ENCODE measurements at places on chromosomes 5 and 9. TPM values are rescaled to one million over a fixed set of nuclear protein-coding genes. Genes with fewer than 3 reads are reported as not detected.

The IGFBPL1 gene
- 1.8 TPM for total RNA-seq

The HTR4 gene
- not detected for total RNA-seq

The UNC13B gene
- 22.4 TPM for total RNA-seq

The ANKRD18A gene
- total RNA-seq, result 1.9 TPM

The MACIR gene
- 12.2 TPM for total RNA-seq

The HAUS6 gene
- 6.3 TPM for total RNA-seq

The TMEFF1 gene
- 3.3 TPM for total RNA-seq

The PCDHGA8 gene
- 0.89 TPM for total RNA-seq

The LHX6 gene
- under 0.01 TPM for total RNA-seq
